Stimulated activated CD4-positive, alpha-beta T cell treated with anti-CD3 and anti-CD28 coated beads, Interleukin-2, amount 100 ng/mL, for 24 hours (primary cell): ENCODE measurements at places on chromosomes 11 and 22.

GRCh38 chr11:114239753-114240161 is 56.4 kb upstream of the NNMT start:
- DNase-seq = no peak

GRCh38 chr11:95692526-95693260 is 96.9 kb downstream of the FAM76B start:
- DNase-seq = no peak

GRCh38 chr11:35158701-35159510 is 19.9 kb downstream of the CD44 start:
- DNase-seq = no peak

DNA sequence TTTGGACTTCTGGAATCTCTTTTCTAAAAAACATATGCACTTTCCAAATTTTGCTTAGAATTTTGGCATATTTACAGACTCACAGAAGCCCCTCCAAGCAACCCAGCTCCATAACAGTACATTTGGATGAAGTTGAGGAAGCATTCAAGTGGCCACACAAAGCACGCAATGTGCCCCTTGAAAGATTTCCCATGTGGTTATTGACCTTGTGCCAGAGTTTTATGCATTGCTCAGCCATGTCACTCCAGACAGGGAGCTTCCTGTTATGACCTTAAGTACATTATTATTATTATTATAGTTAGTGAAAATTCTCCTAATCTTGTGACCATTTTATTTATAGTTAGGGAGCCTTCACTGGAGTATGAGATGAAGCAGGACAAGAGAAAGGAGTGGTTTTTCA is 35.0 kb upstream of the BDNF start:
- DNase-seq = no peak

DNA sequence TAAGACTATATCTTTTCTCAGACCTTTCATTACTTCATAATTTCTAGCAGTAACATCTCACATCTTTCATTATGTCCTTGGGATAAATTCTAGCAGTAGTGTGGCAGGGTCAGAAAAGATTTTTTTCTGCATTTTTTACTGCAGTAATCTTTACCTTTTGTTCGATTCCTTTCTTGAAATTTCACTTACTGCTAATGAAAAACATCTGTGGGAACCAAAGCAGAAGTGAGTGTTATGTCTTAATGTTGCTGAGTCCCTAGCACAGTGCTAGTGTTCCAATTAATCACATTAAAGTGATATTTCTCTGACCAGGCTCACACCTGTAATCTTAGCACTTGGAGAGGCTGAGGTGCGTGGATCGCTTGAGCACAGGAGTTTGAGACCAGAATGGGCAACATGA is 123.6 kb downstream of the EHF start:
- no peak for DNase-seq

GRCh38 chr22:35043934-35044319 is 22.0 kb upstream of the ISX start:
- DNase-seq = no peak

- no peak for DNase-seq
Observed at GRCh38 chr11:32466279-32466915, 31.1 kb upstream of the WT1 start.

GRCh38 chr11:125869521-125869920 is 17.9 kb upstream of the HYLS1 start:
- no peak for DNase-seq

DNA sequence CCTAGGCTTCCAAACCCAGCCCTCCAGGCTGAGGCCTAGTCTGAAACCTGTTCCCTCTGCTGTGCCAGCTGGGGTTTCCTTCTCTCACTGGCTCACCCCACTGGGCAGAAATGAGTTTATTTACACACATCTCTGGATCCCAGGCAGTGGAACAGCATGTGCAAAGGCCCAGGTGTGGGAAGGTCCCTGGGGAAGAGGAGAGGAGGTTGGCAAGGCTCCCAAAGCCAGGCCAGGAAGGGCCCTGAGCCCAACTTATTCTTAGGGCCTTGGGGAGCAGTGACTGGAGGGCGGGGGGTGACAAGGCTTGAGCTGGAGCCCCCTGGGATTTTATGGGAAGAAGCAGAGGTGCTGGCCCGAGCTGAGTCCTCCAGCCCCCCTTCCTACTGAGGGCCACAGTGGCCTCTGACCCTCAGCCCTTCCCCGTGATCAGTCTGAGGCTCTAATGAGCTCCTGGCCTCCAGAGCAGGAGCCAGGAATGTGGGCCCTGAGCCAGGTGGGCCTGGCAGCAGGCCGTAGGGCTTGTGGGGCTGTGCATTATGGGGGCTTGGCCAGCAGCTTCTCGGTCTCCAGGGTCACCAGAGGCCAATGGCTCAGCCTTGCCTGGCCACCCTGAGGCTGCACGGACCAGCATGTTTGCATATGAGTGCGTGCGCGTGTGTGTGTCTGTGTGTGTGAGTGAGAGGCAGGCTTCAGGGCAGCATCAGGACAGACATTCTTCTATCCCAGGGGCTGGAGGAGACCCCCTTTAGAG is 2.9 kb downstream of the MYO7A start:
- no peak for DNase-seq

GRCh38 chr11:97815667-97816066 is 1205.1 kb upstream of the CNTN5 start:
- no peak for DNase-seq

GRCh38 chr22:49406879-49407587 is 420.6 kb downstream of the BRD1 start:
- DNase-seq = no peak

GRCh38 chr22:44455963-44456358 is 42.1 kb downstream of the RTL6 start:
- DNase-seq = no peak

DNA sequence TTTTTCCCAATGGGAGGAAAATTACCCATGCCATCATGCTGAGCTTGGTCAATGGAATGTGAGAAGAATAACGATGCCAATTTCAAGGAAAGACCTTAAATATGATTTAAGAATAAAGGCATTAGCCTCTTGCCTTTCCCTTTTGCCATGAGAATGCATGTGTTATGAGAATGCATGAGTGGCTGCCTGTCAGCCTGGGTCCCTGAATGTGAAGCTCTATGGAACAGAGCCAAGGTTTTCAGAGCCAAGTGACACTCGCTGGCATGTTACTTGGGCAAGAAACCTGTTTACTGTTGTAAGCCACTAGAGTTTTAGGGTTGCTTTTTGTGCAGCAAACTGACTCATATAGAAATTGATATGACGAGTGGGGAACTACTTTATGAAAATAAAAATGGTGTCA is 75.7 kb downstream of the JRKL start:
- no peak for DNase-seq

DNA sequence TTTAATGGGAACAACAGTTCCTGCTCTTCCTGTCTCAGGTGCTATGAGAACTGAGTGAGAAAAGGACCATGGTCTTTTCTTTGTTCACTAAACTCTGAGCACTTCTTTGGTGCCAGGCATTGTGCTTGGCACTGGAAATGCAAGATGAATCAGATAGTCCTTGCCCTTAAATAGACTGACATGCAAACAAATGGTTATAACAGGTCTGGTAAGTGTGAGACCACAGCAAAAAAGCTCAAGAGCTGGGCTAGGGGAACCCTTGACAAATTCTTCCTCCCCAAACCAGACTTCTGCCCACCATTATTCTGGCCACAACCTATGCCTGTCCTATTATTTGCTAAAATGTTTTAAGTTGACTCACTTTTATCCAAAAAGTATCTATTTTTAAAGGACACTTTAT is 5.1 kb downstream of the SLC43A3 start:
- DNase-seq = no peak

GRCh38 chr11:2092956-2093412 is 46.2 kb downstream of the IGF2 start:
- DNase-seq = peak; percentile 57

- DNase-seq = no peak
Observed at GRCh38 chr22:45103756-45104155, 60.0 kb upstream of the NUP50 start.

DNA sequence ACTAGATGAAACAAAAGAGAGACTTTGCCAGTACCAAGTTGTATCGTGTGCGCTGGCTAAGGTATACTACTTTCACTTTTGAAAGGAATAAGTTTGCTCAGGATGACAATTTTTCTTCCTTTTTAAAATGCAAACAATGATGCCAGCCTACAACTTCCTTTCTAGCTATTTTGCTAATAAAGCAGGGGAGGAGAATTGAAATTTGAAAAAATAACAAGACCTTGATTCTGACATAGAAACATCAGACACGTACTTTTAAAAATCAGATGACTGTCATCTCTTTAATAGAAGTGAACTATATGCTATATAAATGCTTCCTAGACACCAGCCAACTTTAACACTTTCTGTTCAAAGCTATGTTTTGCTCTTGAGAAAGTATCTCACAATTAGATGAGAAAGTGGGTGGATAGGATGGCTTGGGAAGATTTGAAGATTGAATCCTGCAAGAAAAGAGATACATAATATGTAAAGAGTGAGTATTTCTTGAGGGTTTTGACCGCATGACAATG is 41.7 kb upstream of the BLID start:
- DNase-seq = no peak

DNA sequence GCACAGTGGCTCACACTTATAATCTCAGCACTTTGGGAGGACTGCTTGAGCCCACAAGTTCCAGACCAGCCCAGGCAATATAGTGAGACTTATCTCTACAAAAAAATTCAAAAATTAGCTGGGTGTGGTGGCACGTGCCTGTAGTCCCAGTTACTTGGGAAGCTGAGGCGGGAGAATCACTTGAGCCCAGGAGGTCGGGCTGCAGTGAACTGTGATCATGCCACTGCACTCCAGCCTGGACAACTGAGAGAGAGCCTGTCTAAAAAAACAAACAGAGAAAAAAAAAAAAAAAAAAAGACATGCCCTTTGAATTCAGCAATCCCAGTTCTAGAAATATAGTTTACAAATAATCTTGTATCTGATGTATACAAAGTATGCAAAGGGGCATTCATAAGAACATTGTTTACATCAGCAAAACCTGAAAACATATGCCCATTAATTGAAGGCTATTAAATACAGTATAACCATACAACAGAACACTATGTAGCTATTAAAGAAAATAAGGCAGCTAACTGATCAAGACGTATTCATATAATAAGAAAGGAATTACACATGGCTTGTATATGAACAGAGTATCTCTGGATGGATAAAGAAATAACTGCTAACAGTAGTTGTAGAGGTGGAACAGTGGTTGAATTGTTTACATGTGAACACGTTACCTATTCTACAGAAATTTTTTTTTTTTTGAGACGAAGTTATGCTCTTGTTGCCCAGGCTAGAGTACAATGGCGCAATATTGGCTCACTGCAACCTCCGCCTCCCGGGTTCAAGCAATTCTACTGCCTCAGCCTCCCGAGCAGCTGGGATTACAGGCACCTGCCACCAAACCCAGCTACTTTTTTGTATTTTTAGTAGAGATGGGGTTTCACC is 35.7 kb downstream of the CELF1 start:
- no peak for DNase-seq

- no peak for DNase-seq
Observed at GRCh38 chr11:86582898-86583297, 89.5 kb downstream of the ME3 start.

DNA sequence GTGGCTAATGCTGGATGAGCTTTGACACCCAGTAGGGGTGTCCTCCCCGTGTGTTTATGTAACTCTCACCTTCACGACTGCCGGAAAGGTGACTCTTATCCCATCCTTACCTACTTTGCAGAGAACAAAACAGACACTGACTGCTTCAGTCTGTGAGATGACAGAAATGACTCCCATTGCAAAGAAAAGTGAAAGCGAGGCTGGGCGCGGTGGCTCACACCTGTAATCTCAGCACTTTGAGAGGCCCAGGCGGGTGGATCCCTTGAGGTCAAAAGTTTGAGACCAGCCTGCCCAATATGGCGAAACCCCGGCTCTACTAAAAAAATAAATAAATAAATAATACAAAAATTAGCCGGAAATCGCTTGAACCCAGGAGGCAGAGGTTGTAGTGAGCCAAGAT is 106.4 kb upstream of the ANO1 start:
- no peak for DNase-seq

- peak; percentile 20 for DNase-seq
Observed at GRCh38 chr11:32374261-32374711, 61.1 kb downstream of the WT1 start.

DNA sequence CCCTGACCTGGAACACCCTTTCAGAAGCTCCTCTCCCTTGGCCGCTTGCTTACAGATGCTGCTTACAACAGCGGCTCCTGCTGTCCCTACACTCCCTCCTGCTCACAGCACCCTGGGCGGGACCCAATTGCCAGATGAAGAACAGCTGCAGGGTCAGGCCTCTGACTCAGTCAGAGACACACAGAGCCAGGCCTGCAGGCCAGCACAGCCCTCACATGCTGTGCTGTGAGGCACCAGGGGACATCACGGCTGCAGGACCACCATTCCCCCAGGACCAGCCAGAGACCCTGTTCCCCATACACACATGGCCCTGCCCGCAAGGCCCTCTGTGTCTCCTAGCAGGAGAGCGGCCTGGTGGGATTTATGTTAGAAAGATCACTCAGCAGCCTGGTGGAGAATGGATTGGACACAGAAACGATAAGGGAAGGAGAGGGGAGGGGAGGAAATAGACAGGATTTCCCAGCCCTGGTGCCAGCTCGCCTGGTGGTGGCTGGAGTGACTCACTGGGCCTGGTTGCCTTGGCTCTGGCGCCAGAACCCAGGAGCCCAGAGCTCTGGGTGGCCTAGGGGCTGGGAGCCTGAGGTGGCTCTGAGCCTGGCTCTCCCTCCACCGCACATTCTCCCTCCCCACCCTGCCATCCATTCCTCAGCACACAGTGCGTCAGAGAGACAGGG is 6.7 kb downstream of the CAPN5 start:
- no peak for DNase-seq

GRCh38 chr11:47514825-47515647 is 37.9 kb downstream of the CELF1 start:
- DNase-seq = peak; percentile 57

DNA sequence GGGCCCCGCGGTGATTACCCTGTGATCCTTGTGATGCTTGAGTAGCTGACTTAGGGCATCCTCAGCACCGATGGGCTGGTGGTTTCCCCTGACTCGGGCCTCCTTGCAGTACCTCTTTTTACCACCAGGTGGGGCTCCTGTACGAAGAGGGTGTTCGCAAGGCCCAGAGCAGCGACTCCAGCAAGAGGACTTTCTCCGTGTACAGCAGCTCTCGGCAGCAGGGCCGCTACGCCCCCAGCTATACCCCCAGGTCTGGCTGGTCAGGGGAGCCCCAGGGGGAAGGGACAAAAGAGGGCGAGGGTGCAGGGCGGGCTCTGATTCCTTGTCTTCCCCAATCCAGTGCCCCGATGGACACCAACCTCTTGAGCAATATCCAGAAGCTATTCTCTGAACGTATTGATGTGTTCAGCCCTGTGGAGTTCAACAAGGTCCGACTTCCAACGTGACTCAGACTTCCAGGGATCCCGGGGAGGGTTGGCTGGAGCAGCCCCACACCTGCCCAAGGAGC is 1.3 kb upstream of the TM7SF2 start:
- peak; percentile 99 for DNase-seq

- no peak for DNase-seq
Observed at GRCh38 chr11:5339771-5340322, 3.5 kb downstream of the OR51B5 start.
